ENCODE measurements at places on chromosomes 12 and 14. TPM values are rescaled to one million over a fixed set of nuclear protein-coding genes. Genes with fewer than 3 reads are reported as not detected.

GRCh38 chr14:25411781-25412757 is 362.1 kb upstream of the STXBP6 start:
- DNase-seq: no peak

The AMIGO2 gene
- total RNA-seq: 4.8 TPM

GRCh38 chr12:107326237-107326636 is 232.9 kb upstream of the CRY1 start:
- DNase-seq: no peak

DNA sequence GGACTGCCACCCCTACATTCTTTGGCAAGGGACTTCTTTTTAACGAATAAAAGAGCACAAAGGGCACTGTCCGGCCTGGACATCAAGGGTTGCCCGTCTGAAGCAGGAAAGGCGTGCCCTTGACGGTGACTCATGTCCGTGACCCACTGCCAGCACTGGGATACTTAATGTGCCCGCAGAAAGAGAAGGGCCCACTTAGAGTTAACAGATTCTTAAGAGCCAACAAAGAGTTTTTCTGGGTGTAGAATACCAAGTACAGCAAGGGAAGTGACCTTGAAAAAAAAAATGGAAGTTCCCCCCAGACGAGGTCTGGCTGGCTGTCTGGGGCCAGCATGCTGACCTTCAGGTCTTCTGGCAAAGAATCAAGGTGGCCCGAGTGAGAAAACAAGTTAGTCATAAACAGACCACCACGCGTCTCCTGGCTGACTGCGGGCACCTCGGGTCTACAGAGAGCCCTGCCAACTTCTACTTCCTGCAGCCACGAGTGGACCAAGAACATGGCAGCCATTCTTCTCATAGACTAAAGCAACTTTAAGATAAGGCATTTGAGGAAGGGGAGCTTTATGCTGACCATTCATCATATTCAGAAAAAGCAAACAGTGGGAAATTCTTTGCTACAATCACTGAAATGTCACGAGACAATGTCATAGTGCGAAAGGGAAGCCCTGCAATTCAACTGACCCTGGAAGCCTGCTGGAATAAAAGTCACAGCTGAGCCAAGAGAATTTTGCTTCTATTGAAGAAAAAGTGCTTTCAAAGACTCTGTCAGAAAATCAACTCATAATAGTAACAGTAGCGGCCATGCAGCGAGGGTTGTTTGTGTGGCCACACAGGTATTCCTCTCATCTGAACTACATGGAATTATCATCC is 10.5 kb upstream of the SELPLG start:
- DNase-seq: no peak

- no peak for DNase-seq
Observed at GRCh38 chr14:78491048-78491447, 320.9 kb downstream of the NRXN3 start.

The TMPRSS12 gene
- not detected for total RNA-seq

The UBR7 gene
- 22.2 TPM for total RNA-seq

GRCh38 chr14:100850841-100851585 is 25.1 kb downstream of the MEG3 start:
- peak; percentile 95 for DNase-seq

The PLBD1 gene
- total RNA-seq: 22.6 TPM

The SMAGP gene
- 35.0 TPM for total RNA-seq

The RNASE12 gene
- total RNA-seq: not detected

GRCh38 chr12:1419849-1420371 is 174.5 kb downstream of the FBXL14 start:
- DNase-seq: no peak

GRCh38 chr12:753611-754472 is 1.5 kb downstream of the WNK1 start:
- peak; percentile 43 for DNase-seq

- DNase-seq: no peak
Observed at GRCh38 chr12:53333289-53333688, 2.9 kb downstream of the SP7 start.

DNA sequence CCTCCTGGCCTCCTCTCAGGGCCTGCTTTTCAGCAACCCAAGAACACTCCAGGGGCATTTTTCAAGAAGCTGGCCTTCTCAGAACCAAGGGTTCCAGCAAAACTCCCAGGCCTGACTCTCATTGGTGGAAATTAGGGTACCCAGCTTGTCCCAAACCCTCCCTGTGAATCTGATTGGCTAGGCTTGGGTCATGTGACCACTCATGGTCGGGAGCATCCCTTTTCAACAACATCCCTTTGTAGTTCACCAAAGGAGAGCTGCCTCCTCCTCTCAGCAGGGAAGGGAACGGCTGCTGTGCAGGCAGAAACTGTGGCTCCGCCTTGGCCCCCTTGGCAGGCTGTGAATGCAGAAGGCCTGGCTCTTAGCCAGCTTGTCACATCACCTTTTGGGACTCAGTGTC is 94.5 kb downstream of the AACS start:
- no peak for DNase-seq
